ENCODE measurements at places on chromosomes 7 and 10.
A peak's percentile ranks its signal among the peaks of the same experiment; 100 is the strongest.

GRCh38 chr10:25582961-25583360 is 351.1 kb upstream of the MYO3A start:
- DNase-seq = no peak

- no peak for DNase-seq
Observed at GRCh38 chr7:51229620-51230323, 86.8 kb downstream of the COBL start.

DNA sequence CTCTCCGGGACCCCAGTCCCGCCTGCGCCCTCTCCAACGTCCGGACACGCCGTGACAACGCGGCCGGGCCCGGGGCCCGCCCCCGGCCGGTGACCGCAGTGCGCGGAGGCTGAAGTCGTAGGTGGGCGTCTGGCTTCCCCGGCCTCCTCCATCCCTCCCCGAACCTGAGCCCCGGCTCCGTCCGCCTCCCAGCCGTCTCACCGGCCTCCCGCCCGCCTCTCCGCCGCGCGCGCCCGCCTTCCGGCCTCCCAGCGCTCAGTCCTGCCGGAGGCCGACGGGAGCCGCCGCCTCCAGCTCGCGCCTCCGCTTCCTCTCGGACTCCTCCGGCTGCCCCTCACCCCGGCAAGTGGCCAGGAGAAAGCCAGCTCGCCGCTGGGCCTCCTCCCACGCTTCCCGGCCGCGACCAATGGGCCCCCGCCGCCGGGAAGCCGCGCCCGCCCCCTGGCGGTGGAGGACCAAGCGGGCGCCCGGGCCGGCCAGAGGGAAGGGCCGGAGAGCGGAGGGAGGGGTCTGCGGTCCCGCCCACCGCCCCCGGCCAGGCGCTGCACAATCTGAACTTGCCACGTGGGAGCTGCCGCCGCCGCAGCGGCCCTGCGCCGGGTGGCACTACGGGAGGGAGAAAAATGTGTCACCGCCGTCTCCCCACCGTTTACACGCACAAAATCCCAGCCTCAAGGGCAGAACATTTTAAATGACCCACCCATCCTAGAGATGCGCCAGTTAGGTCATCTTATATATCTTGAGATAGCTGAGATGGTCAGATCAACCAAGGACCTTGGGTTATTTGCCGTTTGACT is at the start of gene FAM3C:
Gene FAM3C, minus strand, starts transcription at position 348 of the 797 bp plus-strand sequence. CDS start 13,339 bp downstream, outside the sequence.
- peak; percentile 78 for DNase-seq

- DNase-seq = peak; percentile 44
Observed at GRCh38 chr7:37354656-37355131, 94.0 kb downstream of the ELMO1 start.

- peak; percentile 4 for DNase-seq
Observed at GRCh38 chr10:132684164-132684891, 101.6 kb downstream of the NKX6-2 start.

GRCh38 chr7:141014125-141014523 is 628 bp downstream of the MRPS33 start:
- no peak for DNase-seq
